GOT3 (cell line): ENCODE measurements at places on chromosomes 2 and 18.

GRCh38 chr2:239184968-239185903, 215.6 kb downstream of the HDAC4 start:
- DNase-seq, result no peak

DNA sequence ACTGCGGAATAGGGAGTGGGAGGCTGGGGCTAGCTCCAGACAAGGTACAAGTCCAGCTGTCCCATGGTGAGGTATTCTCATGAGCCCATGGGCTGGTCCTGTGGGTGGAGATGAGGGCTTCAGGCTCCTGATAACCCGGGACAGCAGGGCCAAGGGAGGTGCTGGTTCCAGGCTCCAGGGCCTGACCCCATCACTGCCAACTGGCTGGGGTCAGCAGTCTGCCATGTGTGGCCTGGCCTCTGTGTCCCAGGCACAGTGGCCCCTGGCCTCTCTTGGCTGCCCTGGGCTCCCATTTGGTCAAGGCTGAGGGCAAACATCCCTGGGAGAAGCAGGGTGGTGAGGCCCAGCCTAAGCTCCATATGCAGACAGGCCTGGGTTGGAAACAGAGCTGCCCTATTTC, 966 bp upstream of the OXER1 start:
- DNase-seq, result no peak

- DNase-seq, result no peak
Observed at GRCh38 chr2:61193670-61194561, 31.9 kb downstream of the C2orf74 start.

DNA sequence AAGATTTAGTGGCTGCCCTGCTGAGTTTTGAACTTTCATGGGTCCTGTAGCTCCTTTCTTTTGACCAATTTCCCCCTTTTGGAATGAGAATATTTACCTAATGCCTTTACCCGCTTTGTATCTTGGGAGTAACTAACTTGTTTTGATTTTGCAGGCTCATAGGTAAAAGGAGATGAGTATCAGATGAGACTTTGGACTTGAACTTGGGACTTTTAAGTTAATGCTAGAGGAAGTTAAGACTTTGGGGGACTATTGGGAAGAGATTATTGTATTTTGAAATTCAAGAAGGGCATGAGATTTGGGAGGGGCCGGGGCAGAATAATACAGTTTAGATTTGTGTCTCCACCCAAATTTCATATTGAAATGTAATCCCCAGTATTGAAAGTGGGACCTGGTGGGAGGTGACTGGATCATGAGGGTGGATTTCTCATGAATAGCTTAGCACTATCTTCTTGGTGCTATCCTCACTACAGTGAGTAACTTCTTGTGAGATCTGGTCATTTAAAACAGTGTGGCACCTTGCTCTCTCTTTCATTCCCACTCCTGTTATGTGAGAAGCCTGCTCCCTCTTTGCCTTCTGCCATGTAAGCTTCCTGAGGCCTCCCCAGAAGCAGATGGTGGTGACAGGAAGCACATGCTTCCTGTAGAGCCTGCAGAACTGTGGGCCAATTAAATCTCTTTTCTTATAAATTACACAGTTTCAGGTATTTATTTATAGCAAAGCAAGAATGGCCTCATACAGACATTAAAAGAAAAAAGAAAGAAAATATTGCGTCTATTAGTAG, 6.1 kb downstream of the ADI1 start:
- DNase-seq, result no peak

- no peak for DNase-seq
Observed at GRCh38 chr2:19250906-19251305, 107.5 kb downstream of the OSR1 start.

DNA sequence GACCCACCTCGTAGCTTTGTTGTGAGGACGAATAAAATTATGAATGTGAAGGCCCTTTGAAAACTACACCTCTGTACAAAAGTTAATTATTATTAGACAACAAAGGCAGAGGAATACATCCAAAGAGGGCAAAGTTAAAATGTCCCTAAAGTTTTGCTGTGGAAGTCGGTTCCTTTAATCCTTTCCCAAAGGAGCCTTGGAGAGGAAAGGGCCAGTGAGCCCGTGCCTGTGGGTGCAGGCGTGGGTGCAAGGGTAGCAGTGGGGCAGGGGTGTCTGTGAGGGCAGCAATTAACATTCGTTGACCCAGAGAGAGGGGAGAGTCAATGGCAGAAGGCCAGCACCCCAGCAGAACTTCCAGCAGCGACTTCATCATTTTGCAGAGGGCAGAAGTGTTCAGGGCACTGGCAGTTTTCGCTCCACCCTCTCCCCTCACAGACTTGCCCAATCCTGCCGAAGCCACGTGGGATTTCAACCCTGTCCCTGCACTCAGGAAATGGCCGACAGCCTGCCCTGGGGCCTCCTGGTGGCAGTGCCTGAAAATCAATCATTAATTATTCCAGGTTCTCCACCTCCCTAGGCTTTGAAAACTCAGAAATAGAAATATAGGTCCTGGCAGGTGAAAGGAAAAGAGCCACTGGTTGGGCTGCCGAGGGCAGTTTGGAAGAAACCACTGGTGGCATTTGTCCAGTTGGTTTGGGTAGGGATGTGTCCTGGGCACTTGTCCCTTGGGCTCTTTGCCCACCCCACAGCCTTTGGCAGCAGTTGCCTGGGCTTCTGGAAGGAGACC, 4.2 kb upstream of the PAX8 start:
- no peak for DNase-seq
